ENCODE measurements at places on chromosomes 4 and X.

DNA sequence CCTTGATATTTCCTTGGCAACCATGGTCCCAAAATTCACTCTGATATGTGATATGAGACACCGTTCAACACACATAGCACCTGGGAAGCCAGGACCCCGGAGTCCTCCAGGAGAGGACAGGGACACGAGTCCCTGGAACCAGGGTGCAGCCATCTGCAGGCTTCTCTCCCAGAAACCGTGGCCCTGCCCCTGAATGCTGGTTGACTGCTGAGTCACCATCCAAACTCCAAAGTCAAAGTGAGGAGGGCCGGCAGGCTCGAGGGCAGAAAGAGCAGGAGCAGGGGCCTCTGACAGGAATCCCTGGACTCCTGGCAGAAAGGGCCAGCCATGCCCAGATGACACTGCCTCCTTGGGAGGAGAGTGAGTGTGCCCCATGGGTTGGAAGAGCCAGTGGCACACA is 6.9 kb upstream of the PNMA6A start:
- no peak overlapping the region for H3K4me3 ChIP-seq
- H3K4me1 ChIP-seq, result peaks cover 8% of the 10 kb centered on the region
- H3K27me3 ChIP-seq, result no peaks in the 10 kb centered on the region
- H3K36me3 ChIP-seq, result no peaks in the 10 kb centered on the region
- H3K27ac ChIP-seq, result no peak overlapping the region

DNA sequence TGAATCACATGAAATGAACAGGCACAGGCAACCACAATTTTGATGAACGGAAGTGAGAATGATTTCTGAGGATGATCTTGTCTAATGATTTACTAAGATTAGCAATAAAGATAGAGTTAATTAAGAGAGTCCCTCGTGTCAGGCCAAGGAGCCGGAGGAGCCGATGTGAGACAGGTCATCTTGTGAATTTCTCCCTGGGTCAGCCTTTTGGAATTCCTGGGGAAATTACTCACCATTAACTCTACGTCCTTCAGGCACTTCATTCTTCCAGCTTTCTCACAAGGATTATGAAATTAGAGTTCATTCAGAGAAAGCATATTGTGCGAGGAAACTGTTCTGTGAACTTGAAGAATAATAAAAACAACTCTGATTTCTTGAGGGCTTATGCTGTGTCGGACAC is 86.7 kb downstream of the PSAPL1 start:
- H3K36me3 ChIP-seq, result no peaks in the 10 kb centered on the region
- no peak overlapping the region for H3K4me3 ChIP-seq
- peak; percentile 76 for DNase-seq
- peaks cover 26% of the 10 kb centered on the region for H3K27me3 ChIP-seq
- H3K27ac ChIP-seq, result no peak overlapping the region

GRCh38 chrX:123830309-123830708 is 29.5 kb upstream of the XIAP start:
- no peak overlapping the region for H3K4me3 ChIP-seq
- DNase-seq, result no peak
- no peak overlapping the region for H3K27ac ChIP-seq
- no peaks in the 10 kb centered on the region for H3K4me1 ChIP-seq
- H3K27me3 ChIP-seq, result no peaks in the 10 kb centered on the region

DNA sequence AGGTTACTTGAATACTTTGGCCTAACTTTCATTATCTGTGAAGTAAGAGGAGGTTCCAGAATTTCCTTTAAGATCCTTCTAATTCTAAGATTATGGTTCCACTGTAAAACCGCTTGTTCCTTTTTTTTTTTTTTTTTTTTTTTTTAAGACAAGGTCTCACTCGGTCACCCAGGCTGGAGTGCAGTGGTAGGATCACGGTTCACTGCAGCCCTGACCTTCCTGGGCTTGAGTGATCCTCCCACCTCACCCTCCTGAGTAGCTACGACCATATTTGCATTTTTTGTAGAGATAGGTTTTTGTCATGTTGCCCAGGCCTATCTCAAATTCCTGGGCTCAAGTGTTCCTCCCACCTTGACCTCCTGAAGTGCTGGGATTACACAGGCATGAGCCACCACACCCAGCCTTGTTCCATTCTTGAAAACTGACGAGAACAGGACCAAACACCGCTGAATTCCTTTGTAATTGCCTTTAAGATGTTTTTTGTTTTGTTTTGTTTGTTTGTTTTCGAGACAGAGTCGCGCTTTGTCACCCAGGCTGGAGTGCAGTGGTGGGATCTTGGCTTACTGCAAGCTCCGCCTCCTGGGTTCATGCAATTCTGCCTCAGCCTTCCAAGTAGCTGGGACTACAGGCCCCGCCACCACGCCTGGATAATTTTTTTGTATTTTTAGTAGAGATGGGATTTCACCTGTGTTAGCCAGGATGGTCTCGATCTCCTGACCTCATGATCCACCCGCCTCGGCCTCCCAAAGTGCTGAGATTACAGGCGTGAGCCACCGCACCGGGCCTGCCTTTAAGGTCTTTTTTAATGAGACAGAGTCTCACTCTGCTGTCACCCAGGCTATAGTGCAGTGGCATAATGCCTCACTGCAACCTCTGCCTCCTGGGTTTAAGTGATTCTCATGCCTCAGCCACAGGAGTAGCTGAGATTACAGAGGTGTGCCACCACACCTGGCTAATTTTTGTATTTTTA is 6.8 kb downstream of the PDS5A start:
- H3K36me3 ChIP-seq, result peaks cover 17% of the 10 kb centered on the region
- no peaks in the 10 kb centered on the region for H3K27me3 ChIP-seq
- DNase-seq, result no peak
- H3K4me1 ChIP-seq, result peaks cover 17% of the 10 kb centered on the region
- no peak overlapping the region for H3K27ac ChIP-seq

- H3K4me3 ChIP-seq, result no peak overlapping the region
- peak; percentile 6 for DNase-seq
- no peak overlapping the region for H3K27ac ChIP-seq
Measured at GRCh38 chr4:8700531-8700930, 108.0 kb downstream of the CPZ start.

- H3K27me3 ChIP-seq, result no peaks in the 10 kb centered on the region
- H3K27ac ChIP-seq, result no peak overlapping the region
- no peaks in the 10 kb centered on the region for H3K36me3 ChIP-seq
- DNase-seq, result no peak
- no peak overlapping the region for H3K4me3 ChIP-seq
Measured at GRCh38 chr4:10981576-10981975, 297.0 kb upstream of the CLNK start.

GRCh38 chrX:16023790-16024734 is 99.3 kb upstream of the GRPR start:
- peaks cover 13% of the 10 kb centered on the region for H3K4me1 ChIP-seq
- H3K36me3 ChIP-seq, result no peaks in the 10 kb centered on the region
- no peak overlapping the region for H3K4me3 ChIP-seq
- peak; percentile 72 for DNase-seq

DNA sequence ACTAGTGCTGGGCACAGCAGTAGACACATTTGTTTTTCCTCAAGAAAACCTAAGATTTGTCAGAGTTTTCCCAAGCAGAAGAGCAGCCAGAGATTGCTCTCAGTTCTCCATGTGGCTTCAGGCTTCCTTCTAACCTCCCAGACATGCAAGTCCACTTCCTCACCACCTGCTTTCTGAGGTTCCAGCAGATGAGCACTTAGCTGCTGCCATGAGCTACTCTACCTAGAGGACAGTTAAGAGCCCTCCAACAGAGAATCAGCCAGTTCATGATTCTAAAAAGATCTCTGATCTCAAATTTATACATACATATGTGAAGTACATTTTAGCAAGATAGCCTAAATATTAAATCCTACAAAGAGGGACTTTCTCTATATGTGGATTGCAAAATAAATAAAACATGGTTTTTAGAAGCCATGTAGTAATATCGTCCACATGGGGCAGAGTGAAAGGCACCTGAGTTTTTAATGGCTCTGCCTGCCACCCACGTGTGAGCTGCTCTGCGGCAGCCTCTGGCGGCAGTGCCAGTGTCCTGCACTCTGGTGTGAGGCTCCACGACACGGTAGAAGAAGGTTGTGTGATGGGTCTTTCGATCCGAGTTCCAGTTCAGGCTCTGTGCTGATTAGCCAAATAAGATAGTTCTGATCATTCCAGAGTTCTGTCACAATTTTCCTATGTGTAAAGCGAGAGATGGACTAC is 10.3 kb downstream of the CYP4V2 start:
- H3K27ac ChIP-seq, result no peak overlapping the region
- H3K36me3 ChIP-seq, result no peaks in the 10 kb centered on the region
- H3K4me3 ChIP-seq, result no peak overlapping the region

GRCh38 chrX:8586953-8587352 is 122.3 kb downstream of the VCX3B start:
- no peaks in the 10 kb centered on the region for H3K4me1 ChIP-seq
- H3K27me3 ChIP-seq, result no peaks in the 10 kb centered on the region
- no peak overlapping the region for H3K4me3 ChIP-seq
- no peak for DNase-seq
- no peaks in the 10 kb centered on the region for H3K36me3 ChIP-seq

- DNase-seq, result peak; percentile 43
- H3K4me3 ChIP-seq, result peak overlapping the region; percentile 58
- no peaks in the 10 kb centered on the region for H3K27me3 ChIP-seq
- H3K4me1 ChIP-seq, result 0 out of 2 replicates have a peak, but pooled peaks cover 7% of the 10 kb centered on the region
- no peak overlapping the region for H3K27ac ChIP-seq
Measured at GRCh38 chr4:16909281-16909680, 10.8 kb upstream of the LDB2 start.

- peaks cover 84% of the 10 kb centered on the region for H3K36me3 ChIP-seq
- peak overlapping the region; percentile 98 for H3K4me3 ChIP-seq
- peak; percentile 52 for DNase-seq
- H3K27me3 ChIP-seq, result no peaks in the 10 kb centered on the region
- peak overlapping the region; percentile 88 for H3K27ac ChIP-seq
- H3K4me1 ChIP-seq, result peaks cover 44% of the 10 kb centered on the region
Measured at GRCh38 chr4:137526681-137527080, 5.6 kb downstream of the PCDH18 start.

GRCh38 chr4:67035986-67036385 is 509.3 kb downstream of the CENPC start:
- no peaks in the 10 kb centered on the region for H3K36me3 ChIP-seq
- H3K4me3 ChIP-seq, result no peak overlapping the region
- no peak for DNase-seq
- no peaks in the 10 kb centered on the region for H3K4me1 ChIP-seq

DNA sequence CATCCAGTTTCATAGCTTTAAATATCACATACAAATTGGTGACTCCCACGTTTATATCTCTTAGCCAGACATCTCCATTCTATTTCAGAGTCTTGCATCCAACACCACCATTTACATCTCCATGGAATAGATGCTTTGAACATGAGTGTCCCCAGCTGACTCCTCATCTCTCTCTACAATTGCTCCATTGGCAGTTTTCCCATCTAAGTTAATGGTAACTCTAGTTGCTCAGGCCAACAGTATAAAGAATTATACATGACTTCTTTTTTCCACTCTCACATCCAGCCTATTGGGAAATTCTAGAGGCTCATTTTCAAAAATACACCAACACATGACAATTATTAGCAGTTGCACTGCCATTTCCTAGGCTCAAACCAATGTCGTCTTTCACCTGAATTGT is 388.2 kb downstream of the STIM2 start:
- H3K36me3 ChIP-seq, result no peaks in the 10 kb centered on the region
- peaks cover 18% of the 10 kb centered on the region for H3K4me1 ChIP-seq
- no peaks in the 10 kb centered on the region for H3K27me3 ChIP-seq
- DNase-seq, result peak; percentile 95
- 0 out of 2 replicates have a peak overlapping the region, but pooled peaks have one; percentile 32 for H3K4me3 ChIP-seq

- no peaks in the 10 kb centered on the region for H3K4me1 ChIP-seq
- no peaks in the 10 kb centered on the region for H3K27me3 ChIP-seq
- H3K36me3 ChIP-seq, result no peaks in the 10 kb centered on the region
- no peak overlapping the region for H3K4me3 ChIP-seq
- no peak overlapping the region for H3K27ac ChIP-seq
- DNase-seq, result no peak
Measured at GRCh38 chr4:45423896-45424295, 697.5 kb upstream of the GNPDA2 start.

DNA sequence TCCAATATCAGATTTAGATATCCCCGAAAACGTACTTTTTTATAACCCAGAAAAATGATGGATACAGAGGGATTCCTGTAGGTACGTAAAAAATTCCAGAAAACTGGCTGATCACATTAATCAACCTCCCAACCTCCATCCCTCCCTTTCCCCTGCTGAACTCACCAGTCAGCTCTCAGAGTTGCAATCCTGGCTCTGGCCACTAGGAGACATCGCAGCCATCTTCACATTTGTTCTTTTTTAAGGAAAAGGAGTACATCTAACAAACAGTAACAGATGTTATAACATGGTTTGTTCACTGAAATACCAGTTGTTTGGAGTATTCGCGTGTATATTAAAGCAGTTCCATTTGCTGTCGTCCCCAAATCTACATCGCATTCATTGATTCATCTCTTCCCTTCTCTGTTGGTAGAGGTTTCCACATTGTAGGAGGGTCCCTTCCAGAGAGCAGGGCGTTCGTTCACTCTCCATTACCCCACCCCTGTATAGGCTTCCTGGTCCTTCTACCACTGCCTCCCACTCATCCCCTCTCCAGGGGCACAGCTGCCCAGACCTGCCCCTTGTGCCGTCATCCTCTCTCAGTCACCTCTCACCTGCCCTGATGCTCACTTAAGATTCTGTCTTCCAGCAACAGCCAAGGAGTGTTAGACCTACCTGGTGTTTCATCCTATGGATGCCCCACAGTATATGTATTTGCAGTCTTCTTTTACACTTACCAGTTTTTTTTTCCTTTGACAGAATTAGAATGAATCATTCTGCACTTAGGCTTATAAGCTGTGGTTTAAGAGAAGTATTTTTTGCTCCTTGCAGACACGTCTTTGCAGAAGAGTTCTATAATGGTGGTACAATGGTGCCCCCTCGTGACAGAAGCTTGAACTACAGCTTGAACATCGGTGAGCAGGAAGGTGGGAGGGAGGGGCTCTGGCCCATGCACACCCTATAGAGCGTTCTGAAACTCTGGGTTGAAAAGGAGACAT is 36.8 kb upstream of the RAB40AL start:
- H3K4me3 ChIP-seq, result no peak overlapping the region
- peak; percentile 65 for DNase-seq
- H3K27ac ChIP-seq, result no peak overlapping the region
- no peaks in the 10 kb centered on the region for H3K27me3 ChIP-seq

Measured in GM23248 (cell line).